ENCODE measurements at places on chromosomes 13 and 19.
A peak's percentile ranks its signal among the peaks of the same experiment; 100 is the strongest.

- no peak for DNase-seq
Measured at GRCh38 chr13:91056746-91057145, 290.7 kb upstream of the MIR17HG start.

DNA sequence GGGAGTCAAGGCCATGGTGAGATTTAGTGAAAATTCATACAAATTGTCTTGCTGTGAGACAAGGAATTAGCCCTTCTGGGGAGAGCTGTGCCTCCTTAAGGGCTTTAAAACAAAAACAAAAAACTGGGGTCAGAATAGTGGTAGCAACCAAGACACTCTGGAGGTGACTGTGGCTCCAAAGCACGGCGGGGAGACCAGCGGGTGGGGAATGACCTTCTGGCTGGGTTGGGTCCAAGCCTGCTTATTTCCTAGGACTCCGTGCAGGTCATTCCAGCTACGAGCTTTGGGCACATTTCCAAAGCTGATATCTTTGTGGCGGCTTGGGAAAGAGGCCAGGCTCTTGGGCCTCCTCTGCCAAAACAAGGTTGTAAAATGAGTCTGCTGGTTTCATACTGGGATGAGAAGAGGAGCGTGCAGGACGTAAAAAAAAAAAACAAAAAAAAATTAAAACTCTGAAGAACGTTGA is 348.3 kb downstream of the UQCRFS1 start:
- no peak for DNase-seq

- DNase-seq, result no peak
Measured at GRCh38 chr19:18453269-18454024, 15.5 kb upstream of the ISYNA1 start.

GRCh38 chr13:110916301-110917142 is 1.7 kb upstream of the ANKRD10 start:
- peak; percentile 92 for DNase-seq

DNA sequence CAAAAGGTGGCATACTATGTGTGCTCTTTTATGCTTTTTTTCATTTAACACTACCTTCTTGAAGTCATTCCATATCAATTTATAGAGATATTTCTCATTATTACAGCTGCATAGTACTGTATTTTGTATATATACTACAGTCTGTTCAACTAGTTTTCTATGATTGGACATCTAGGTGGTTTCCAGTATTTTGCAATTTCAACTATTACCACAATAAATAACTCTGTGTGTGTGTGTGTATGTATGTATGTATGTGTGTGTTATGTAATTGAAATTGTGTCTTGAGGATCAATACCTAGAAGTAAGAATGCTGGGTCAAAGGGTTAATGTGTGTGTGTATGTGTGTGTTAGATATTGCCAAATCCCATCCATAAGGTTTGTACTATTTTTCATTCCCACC is 7.0 kb downstream of the LPAR6 start:
- peak; percentile 40 for DNase-seq

- peak; percentile 65 for DNase-seq
Measured at GRCh38 chr19:56253737-56254136, 18.8 kb upstream of the EDDM13 start.

- no peak for DNase-seq
Measured at GRCh38 chr13:59279028-59279427, 884.7 kb downstream of the DIAPH3 start.

DNA sequence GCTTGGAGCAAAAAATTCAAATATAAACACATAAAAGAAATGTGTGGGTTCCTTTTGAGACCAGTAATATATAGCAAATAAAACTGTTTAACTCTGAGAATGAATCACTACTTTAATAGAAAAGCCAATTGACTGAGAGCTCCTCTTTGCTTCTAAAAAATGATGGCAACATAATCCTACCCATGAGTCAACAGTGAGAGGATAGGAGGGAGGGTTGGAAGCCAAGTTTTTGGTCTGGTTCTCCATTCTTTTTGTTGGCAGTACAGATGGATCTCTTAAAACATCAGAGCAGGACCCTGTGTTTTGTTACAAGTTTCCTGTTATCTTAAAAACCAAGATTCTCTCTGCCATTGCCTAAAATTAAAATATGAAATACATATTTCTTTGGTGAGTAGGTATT is 50.0 kb upstream of the POSTN start:
- DNase-seq, result peak; percentile 75

GRCh38 chr13:73987618-73988017 is 146.6 kb downstream of the KLF12 start:
- no peak for DNase-seq

DNA sequence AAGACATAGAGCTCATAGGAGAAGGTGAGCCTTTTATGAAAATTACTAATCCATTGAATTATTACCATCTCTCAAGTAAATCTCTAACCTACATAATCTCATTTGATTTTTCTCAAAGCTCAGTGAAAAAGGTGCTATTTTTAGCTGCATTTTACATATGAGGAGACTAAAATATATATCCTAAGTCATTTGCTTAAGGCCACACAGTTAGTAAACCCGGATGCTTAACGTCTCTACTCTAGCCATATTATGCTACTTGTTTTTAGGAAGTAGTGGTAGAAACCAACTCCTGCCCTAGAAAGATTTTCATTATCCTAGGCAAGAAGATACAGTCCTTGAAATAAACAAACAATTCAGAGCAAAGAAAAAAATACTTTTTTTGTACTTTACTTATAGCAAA is 108.9 kb downstream of the RBM26 start:
- no peak for DNase-seq

- no peak for DNase-seq
Measured at GRCh38 chr13:75460644-75461043, 21.3 kb downstream of the TBC1D4 start.

DNA sequence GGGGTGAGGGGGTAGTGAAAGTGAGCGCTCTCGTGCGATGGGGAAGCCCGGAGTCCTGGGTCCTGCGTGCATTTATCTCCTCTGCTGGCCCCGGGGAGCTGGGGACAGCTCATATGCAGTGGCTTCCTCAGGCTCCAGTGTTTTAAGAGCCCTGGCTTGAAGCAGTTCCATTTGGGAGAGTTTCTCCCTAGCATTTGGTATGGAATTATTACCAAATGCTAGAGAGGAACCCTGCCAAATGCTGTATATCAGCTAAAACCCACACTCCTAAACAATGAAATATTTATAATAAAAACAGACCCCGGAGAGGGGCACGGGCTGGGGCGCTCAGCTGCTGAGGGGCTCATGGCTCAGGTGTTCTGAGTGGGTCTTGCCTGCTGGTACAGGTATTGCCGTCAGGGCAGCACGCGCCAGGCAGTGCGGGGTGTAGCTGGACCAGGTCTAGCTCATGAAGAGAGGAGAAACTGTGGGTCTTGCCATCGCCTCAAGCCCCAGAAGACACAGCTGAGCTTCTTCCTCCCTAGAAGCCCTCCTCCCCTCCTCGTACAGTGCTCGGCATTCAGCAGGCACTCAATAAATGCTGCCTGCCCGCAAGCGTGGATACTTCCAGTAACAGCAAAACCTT is 163.6 kb upstream of the ZNF536 start:
- DNase-seq, result no peak

DNA sequence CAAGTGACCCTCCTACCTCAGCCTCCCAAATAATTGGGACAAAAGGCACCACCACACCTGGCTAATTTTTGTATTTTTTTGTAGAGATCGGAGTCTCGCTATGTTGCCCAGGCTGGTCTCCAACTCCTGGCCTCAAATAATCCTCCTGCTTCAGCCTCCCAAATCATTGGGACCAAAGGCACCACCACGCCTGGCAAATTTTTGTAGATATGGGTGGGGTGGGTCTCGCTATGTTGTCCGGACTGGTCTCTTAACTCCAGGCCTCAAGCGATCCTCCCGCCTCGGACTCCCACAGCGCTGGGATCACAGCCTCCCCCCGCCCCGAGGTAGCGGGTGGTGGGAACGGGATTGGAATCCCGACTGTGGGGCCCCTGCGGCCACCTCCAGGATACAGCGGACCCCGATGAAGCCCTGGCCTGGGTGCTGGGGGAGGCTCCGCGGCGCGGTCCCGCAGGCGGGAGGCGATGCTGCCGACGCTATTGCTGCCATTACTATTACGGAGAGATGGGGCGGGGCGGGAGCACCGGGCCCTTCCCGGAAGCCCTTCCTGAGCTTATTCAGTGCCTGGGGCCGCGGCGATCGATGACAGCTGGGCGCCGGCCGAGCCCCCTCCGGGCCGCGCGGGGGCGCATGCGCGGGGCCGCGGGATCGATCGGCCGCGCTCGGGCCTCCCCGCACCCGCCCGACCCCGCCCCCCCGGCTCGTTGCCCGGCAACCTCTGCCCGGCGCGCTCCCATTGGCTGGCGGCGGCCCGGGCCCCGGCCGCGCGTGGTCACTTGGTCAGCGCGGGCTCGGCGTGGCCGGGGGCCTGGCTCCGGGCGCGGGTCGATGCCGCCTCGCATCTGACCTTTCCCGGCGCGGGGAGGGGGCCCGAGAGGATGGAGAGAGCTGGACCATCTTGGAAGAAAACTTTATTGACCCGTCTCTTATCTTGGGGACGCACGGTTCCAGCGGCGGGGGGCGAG is 27.9 kb upstream of the ONECUT3 start:
- DNase-seq, result peak; percentile 35

DNA sequence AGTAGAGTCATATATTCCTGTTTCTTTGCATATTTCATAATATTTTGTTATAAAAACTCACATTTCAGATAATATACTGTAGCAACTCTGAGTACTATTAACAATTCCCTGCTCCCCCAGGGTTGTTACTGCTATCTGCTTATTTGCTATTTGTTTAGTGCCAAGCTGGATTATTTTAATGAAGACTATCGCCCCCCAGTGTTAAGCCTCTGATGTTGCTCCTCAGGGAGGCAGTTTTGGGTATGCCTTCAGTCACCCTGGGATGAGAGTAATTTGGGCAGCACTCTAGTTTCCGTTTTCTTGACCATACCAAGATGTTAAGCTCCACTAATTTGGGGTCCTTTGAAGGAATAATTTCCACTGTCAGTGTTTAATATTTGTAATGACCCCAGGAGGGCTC is 46.0 kb downstream of the MICU2 start:
- DNase-seq, result peak; percentile 40

- DNase-seq, result no peak
Measured at GRCh38 chr19:34666200-34666957, 10.6 kb downstream of the SCGB2B2 start.

Measured in iris pigment epithelial cell (primary cell).